ENCODE measurements at places on chromosomes 2 and 18.

DNA sequence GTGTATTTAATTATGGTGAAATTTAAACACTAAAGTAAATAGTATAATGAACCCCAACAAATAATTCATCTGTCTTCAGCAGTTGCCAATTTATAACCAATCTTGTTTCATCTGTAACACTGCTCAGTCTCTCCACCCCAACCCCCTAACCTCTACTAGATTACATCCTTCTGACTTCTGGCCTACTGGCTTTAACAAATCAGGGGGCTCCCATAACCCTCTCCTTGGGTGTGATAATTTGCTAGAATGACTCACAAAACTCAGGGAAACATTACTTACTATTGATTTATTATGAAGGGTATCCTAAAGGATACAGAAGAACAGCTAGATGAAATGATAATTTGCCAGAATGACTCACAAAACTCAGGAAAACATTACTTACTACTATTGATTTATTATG, 50.7 kb downstream of the PIK3C3 start:
- DNase-seq, result no peak

DNA sequence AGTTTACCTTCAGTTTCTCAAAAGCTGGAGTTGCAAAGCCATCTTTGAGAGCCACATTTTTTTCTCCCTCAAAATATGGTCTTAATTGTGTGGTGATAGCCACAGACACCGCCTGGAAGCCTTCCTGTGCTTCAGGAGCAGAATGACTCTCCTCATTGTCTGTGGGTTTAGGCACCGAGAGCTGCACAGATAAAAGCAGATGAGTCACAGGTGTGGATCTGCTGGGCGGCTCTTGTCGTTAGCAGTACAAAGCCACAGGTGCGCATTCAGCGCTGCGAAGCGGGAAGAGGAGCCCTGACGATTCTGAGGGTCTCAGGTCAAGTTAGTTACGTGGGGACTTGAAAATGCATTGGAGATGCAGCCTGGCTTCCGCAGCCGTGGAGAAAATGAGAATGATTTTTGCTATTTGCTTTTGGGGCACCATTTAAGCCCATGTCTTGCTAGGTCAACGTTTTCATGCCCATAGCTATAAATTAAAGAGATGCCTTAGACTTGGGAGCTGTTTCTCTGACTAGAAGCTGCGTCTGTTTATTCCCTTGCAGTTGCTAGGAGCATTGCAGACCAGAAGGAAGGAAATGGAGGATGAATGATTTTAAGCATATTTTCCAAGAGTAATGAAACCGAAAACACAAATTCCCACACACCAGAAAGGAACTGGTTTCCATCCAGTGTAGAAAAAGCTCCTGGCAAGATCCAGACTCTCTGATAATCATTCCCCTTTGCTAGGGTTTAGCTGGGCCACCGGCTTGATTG, 51.5 kb downstream of the KLHL29 start:
- DNase-seq, result no peak

DNA sequence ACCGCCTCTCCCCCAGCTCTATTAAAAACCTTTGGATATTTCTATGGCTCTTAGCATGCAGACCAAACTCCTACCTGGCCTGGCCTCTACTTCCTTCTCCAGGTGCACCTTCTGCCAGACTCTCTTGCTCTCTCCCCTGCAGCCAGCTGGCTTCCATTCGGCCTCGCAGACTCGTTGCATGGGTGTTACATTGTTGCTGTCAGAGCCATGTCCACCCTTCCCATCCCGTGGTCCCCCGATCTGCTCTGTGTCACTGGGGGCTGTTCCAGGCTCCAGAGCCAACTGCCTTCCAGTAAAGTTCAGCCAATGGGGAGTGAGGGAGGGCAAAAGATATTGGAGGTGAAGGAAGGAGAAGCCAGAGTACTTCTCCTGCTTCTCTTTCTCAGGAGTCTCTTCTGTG, 112.5 kb upstream of the LGALSL start:
- DNase-seq, result no peak

GRCh38 chr2:156437931-156438410, 1.8 kb downstream of the GPD2 start:
- DNase-seq, result no peak

DNA sequence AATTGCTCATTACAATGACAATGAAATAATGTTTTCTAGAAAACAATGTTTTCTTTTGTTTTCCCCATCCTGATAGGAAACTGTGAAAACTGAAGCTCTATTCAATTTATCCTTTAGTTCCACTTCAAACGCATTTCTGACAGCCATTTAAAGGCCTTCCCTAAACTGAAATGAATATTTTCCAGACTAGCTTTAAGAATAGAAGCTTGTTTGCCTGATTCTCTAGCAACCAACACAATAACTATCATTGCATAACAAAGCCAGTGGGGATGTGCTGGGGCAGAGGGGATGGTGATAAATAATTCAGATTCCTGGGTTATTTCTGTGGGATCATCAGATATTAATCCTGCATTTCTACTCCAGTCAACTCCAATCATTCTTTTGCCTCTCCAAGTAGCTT, 427.1 kb downstream of the RND3 start:
- no peak for DNase-seq

DNA sequence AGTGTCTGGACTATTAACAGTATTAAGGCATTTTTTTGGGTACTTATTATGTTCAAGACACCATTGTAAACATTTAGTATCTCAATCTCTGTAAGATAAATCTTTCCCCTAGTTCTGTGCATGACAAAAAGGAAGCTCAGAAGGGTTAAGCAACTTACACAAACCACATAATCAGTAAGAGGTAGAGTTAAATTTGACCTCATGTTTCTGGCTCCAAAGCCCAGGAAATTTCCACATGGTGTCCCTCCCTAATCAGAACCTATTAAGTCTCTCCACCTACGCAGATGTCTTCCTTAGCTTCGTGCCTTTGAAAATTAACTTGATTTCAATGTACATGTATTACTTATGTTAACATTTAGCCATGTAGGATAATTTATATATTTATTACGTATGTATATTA, 2.0 kb downstream of the MFSD6 start:
- DNase-seq, result no peak

DNA sequence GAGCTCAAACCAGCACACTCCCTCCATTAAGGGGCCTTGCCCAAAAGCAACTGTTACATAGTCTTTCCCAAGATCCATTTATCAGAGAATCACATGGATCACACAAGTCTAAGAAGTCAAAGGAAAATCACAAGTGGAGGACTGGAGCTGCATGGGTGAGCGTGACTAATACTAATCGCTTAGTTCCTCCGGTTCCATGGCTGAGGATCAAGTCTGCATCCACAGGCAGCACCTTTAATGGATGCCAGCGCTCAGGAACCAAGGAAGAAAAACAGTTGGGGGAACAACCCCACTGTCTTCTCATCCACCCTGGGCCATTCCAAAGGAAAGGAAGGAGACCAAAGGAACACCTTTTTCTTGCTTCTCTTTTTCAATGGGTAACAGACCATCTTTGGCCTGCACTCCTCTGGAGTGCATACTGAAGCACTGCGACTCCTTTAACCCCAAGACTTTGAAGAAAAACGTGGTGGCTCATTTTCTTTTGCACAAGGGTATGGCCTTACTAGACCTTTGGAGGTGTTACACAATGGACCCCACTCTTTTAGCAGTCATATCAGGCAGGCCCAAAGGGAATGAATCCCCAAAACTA, 9.2 kb upstream of the WDR33 start:
- DNase-seq, result no peak

- DNase-seq, result no peak
Observed at GRCh38 chr2:67015681-67016080, 381.5 kb upstream of the ETAA1 start.

GRCh38 chr2:55416786-55417568, 2.7 kb downstream of the CCDC88A start:
- DNase-seq, result no peak

- no peak for DNase-seq
Observed at GRCh38 chr2:190513877-190514276, 20.6 kb downstream of the NEMP2 start.

DNA sequence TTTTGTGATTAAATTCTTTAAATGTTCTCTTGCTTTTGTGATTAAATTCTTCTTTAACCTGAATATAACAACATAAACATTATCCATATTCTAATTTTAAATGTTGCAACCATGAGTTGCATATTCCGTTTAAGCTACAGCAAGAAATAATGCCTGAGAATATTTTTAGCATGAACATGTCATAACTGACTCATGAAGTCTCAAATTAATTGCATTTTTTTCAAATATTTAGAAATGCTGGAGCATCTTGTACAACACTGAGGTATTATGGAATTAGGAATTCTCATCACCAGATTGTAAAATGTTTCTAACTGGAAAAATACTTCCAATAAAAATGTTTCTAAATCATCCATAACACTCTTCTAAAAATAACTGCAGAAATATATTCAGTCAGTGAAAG, 14.7 kb downstream of the ROCK2 start:
- no peak for DNase-seq

GRCh38 chr2:114550895-114551793, 108.7 kb downstream of the DPP10 start:
- DNase-seq, result peak; percentile 12

DNA sequence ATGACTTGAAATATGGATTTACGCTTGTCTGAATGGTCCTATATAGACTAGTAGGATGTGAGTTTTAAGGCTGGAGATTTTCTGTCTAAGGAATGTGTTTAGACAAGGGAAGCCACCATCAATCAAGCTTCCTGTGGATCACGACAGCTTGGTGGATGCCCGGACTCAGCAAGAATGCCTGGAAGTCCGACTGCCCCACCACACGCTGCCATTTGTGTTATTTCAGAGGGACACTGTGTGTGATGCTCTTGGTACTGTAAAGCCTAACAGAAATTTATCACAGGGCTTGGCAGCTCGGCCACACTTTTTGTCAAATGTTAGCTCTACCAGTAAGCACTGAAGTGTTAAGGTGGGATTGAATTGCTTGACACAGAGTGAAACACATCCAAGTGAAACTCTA, 127.1 kb upstream of the CDH7 start:
- DNase-seq, result no peak

DNA sequence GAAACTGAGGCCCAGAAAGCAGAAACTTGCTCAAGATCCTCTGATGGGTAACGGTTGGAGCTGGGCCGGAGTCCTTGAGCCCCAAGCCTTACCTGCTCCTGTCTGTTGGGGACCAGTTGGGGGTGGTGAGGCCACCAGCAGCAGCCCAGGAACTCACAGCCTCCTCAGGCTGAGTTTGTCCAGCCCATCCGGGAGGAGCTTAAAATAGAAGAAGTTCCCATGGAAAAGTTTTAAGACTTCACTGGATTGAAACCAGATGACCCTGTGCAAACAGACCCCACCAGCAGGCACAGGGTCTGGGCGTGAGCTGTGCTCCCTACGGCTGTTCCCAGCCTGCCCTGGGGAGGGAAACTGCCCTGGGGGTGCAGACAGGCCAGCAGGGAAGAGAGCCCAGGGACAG, 40.6 kb upstream of the FOSL2 start:
- DNase-seq, result no peak

GRCh38 chr2:114274957-114275356, 167.5 kb upstream of the DPP10 start:
- DNase-seq, result no peak

- no peak for DNase-seq
Observed at GRCh38 chr2:43391878-43392215, 165.4 kb upstream of the ZFP36L2 start.

DNA sequence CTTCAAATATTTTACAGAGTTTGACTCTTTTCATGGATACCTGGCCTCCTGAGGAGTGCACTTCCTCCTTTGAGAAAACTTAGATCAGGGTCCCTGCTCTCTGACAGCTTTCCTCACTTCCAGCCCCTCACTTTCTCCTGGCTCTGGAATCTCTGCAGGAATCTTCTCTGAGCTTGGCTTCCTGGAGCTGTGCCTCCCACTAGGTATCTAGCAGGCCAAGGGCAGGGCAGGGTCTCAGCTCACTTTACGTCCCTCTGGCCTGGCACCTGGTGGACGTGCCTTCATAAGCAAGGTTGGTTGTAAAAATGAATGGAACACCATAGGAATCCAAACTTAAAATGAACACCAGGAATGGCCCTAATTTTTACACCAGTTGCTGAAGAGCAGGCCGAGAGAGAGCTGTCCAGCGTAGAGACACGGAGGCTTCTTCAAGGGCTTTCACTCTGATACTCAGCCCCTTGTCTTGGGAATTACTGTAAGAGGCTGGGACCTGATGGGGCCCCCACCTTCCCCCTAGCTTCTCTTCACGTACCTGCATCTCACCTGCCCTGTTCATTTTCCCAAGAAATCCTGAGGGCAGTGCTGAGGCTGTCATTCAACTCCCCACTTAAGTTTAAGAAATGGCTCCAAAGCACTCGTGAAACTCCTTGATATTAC, 426.9 kb upstream of the ID2 start:
- no peak for DNase-seq

- DNase-seq, result no peak
Observed at GRCh38 chr2:44570271-44570670, 208.5 kb downstream of the CAMKMT start.

DNA sequence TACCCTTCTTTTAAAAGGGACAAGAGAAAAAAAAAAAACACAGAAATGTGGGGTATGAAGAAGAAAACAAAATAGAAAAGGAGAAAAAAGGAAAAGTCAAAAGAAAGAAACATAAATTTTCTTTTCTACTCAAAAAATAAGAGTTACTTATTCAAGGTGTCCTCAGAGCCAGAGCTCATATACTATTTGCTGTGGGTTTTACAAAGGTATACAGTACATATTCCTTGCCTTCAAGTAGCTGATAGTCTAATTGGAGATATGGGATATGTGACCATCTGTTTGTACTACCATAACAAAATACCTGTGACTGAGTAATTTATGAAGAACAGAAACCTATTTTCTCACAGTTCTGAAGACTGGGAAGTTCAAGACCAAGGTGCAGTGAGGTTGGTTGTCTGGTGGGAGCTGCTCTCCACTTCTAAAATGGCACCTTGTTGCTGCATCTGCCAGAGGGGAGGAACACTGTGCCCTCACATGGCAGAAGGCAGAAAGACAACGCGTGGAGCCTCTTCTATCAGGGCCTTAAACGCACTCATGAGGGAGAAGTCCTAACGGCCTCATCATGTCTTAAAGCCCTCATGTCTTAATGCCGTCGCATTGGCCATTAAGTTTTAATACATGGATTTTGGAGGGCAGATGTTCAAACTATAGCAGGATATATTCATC, 33.9 kb downstream of the NBAS start:
- DNase-seq, result no peak

GRCh38 chr2:102434655-102435381, 11.9 kb downstream of the IL18RAP start:
- DNase-seq, result no peak

- no peak for DNase-seq
Observed at GRCh38 chr2:50777954-50778353, 254.0 kb downstream of the NRXN1 start.

GRCh38 chr2:158932131-158932645, 36.3 kb upstream of the TANC1 start:
- no peak for DNase-seq

GRCh38 chr2:1990724-1991123, 246.4 kb upstream of the PXDN start:
- peak; percentile 27 for DNase-seq

- no peak for DNase-seq
Observed at GRCh38 chr2:206518997-206519396, 75.7 kb downstream of the ADAM23 start.

DNA sequence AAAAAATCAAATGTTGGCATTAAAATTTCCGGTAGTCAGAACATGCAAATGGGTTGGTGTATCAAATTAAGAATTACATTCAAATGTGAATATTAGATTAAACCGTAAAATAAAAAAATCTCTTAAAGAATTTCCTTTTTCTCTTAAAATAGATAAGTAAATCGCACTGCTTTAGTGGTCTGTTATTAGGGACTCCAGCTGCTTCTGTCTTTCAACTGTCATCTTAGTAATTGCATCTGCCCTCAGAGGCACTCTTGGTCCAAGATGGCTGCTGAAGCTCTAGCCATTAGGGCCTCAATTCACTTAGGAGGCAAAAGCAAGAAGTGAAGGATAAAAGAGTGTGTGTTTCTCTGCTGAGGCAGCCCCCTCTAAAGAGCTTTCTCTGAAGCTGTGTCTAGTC, 132.4 kb downstream of the MGAT5 start:
- no peak for DNase-seq

Data from NCI-H1092 (cell line).